ENCODE measurements at places on chromosomes 5 and 9. TPM values are rescaled to one million over a fixed set of nuclear protein-coding genes. Genes with fewer than 3 reads are reported as not detected.

ATP10B gene
- total RNA-seq, result not detected

NUTM2F gene
- total RNA-seq, result not detected

CDH18 gene
- 0.22 TPM for total RNA-seq

CD72 gene
- total RNA-seq, result 3.9 TPM

CDH12 gene
- total RNA-seq, result not detected

PCDHB5 gene
- total RNA-seq, result 1.3 TPM

MPDZ gene
- total RNA-seq, result 29.2 TPM

TGFBI gene
- 7,109 TPM for total RNA-seq

DDX46 gene
- 16.9 TPM for total RNA-seq

CDKN2AIPNL gene
- total RNA-seq, result 26.0 TPM

SPINK7 gene
- total RNA-seq, result not detected

MCC gene
- 8.8 TPM for total RNA-seq

CDKN2A gene
- total RNA-seq, result 18.1 TPM

ZBTB43 gene
- total RNA-seq, result 8.5 TPM

SIGMAR1 gene
- total RNA-seq, result 148 TPM

BRINP1 gene
- 9.0 TPM for total RNA-seq

ARL14EPL gene
- not detected for total RNA-seq

SPAG8 gene
- 0.76 TPM for total RNA-seq

GLDC gene
- total RNA-seq, result 0.11 TPM

LCN15 gene
- not detected for total RNA-seq

PCDHA6 gene
- total RNA-seq, result 0.22 TPM

CAMLG gene
- 26.2 TPM for total RNA-seq

IFNK gene
- total RNA-seq, result not detected
